ENCODE measurements at places on chromosomes 5 and 9.

GRCh38 chr9:567128-567746 is 274.3 kb upstream of the DMRT1 start:
- no peak for DNase-seq

DNA sequence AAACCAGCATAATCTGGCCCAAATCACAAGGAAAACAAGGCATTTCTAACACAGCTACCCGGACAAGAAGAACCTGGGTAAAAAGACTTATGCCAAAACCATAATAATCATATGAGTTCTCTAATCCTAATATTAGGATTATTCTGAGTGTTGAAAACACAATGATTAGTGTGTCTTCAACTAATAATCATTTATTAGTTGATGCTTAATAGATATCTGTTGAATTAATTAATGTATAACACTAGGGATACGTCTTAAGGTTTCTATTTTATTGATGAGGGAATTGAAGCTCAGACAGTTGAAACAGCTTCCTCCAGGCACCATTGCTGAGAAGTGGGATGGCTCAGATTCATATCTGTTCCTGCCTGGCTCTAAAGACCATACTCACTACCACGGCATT is 112.2 kb downstream of the DOCK2 start:
- no peak for DNase-seq

- DNase-seq, result no peak
Measured at GRCh38 chr5:153352685-153353219, 137.7 kb upstream of the GRIA1 start.

DNA sequence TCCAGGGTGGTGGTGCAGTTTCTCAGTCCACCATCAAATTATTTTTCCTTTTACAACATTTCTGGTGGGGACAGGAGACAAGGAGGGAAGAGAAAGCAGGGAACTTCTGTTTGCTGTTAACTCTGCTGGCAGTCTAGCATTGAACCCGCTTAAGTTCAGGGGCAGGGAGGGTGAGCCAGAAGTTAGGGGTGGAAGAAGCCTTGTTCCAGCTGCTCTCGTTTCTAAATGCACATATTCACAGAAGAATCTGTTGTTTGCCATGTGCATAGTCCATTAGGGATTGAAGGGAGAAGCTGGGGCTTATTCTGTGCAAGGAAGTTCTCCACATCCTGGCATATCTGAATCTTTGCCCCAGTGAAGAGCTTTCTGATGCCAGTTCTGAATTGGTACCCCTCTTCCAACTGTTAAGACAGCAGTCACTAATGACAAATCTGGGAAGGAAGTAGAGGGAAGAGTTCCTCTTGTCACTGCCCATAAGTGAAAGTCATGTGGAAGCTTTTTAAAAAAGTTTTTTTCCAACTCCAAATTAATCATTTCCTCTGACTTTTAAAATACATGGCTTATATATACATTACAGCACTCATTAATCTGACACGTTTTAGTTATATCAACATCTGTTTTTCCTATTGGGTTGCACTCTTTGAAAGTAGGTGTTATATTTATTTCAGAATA is 32.6 kb upstream of the ACOT12 start:
- no peak for DNase-seq

DNA sequence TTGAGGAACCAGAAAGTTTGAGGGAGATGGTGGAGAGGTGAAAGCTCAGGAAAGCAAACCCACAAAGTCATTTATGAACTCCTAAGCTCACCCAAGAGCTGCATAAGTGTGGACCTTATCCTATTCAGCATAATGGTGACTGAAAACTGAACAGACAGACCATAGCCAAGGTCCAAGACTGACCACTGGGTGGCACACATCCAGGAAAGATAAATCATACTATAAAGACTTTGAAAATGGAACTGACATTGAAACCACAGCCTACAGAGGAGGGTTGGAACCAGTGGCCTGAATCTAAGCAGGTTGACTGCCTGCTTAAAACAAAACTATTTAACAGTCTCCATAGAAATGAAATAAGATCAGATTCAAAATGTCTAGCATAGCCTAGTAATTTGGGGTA is 121.0 kb upstream of the RGS7BP start:
- no peak for DNase-seq

- DNase-seq, result no peak
Measured at GRCh38 chr9:121577166-121577565, 74.3 kb upstream of the DAB2IP start.

DNA sequence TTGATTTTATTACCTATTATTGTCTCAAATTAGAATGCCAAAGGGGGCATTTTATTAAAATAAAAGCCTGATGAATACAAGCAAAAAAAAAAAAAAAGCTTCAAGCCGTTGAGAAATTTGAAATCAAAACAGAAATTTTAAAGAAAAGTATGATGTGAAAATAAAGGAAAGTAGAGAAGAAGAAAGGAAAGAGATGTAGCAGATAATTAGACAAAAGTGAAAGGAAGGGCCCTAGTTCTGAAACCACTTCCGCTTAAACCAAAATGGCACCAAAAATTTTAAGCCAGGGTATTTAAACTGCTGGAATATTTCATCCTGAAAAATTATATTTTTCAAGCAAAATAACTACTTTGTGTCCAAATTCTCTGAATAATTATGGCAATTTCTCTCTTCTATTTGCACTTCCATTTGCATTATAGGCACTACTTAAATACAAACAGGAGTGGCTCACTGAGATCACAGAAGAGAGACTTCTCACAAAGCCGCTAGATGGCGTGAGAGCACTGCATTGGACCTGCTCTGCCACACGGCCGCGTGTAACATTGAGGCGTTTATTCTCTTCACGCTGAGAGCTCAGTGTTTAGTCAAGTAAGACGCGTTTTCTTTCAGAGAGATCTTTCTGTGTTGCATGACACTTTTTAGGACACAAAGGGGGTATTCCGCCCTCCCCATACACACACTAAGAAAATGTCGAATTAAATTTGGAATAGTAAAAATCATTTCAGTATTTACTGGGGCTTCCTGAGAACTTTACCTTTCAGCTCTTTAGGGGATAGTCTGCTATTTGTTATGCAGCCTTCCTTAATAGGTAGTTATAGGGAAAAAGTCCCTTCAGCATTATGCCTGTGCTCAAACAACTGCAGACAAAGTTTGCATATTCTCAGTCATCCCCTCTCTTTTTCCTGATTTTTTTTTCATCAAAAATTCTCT is 368.4 kb upstream of the CCNH start:
- peak; percentile 0 for DNase-seq

DNA sequence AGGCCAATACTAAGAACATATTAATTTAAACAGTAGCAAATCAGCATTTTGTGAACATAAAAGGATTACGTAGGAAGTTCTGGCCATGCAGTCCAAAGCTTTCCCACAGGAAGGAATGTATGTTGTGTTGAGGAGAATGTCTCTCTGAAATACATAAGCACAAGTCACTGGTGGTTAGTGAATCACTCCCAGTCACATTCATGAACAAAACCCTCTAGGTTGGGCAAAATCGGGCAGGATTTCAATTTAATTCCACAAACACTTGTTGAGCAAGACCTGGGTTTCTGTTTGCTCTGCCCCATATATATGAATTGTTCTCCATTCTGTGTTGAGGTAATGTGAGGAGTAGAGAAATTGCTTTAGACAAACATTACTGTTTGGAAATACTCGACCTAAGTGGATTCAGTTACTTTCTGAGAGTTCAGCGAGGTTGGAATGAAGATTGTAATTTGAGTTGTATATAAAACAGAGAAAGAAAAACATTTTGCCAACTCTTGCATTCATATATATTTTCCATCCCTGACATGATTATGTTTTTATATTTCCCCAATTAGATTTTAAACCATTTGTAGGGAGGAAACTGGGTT is 127.6 kb upstream of the RPS23 start:
- no peak for DNase-seq

- no peak for DNase-seq
Measured at GRCh38 chr5:62608529-62609511, 30.2 kb downstream of the LRRC70 start.

DNA sequence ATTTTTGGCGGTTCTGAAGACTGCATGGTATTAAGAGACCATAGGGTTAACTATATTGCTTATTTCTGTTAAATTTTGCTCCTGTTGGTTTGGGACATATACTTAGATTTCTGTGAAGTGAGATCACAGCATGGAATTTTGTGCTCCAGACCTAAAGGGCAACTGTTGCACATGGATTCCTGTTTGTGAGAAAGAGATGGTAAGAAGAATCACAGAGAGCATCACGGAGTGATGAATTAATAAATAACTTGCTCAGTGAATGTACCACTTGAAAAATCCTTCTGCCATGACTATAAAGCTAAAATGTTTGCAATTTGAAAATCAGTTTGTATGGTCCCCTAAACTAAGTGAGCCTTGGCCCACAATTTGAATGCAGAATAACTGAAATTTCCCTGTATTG is 4.5 kb downstream of the PSAT1 start:
- no peak for DNase-seq

DNA sequence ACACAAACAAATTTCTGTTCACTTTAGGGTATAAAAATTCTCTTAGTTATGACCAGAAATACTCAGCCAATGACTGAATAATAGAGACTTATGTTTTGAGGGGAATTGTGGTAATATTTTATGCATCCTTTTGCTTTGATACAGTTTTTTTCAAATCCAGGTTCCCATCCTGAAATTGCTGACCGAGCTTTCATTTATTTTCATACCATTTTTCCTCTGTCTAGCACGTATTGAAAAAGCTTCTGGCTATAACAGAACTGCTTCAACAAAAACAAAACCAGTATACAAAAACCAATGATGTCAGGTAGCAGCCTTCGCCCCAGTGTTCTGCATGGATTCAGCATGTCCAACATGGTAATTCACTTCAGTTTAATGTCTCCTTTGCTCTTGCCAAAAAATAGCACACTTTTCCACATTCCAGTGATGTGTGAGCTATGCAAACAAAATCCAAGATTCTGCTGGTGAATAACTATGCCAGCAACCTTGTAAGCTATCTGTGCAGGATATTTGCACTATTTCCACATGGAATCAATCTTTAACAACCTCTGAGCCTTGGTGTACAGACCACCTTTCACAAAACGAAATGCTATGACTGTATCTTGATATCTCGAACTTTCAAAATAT is 22.0 kb downstream of the CCNH start:
- no peak for DNase-seq
